ENCODE measurements at places on chromosomes 6 and 20. TPM values are rescaled to one million over a fixed set of nuclear protein-coding genes. Genes with fewer than 3 reads are reported as not detected.

HLA-DPB1 gene
- total RNA-seq: 0.27 TPM

KCNK5 gene
- total RNA-seq: under 0.01 TPM

RAET1E gene
- 0.63 TPM for total RNA-seq

PPP1R18 gene
- 82.2 TPM for total RNA-seq

BAG2 gene
- total RNA-seq: 8.2 TPM

ME1 gene
- 17.0 TPM for total RNA-seq

SYNDIG1 gene
- 1.6 TPM for total RNA-seq

GCNT2 gene
- not detected for total RNA-seq

EFHC1 gene
- total RNA-seq: 30.3 TPM

OR5V1 gene
- not detected for total RNA-seq

DTD1 gene
- 69.8 TPM for total RNA-seq

TFAP2D gene
- not detected for total RNA-seq

CTCFL gene
- total RNA-seq: not detected

PNLDC1 gene
- not detected for total RNA-seq

CUTA gene
- total RNA-seq: 522 TPM

BCAS4 gene
- total RNA-seq: 2.7 TPM

HLA-DQA2 gene
- not detected for total RNA-seq

TINAG gene
- not detected for total RNA-seq

CST1 gene
- not detected for total RNA-seq

FERMT1 gene
- 8.8 TPM for total RNA-seq

ETV7 gene
- total RNA-seq: 0.09 TPM

HLA-DMB gene
- 0.09 TPM for total RNA-seq

GRIK2 gene
- 8.9 TPM for total RNA-seq

TSPO2 gene
- not detected for total RNA-seq

RNF144B gene
- total RNA-seq: 1.2 TPM

AHCY gene
- total RNA-seq: 88.3 TPM

FAM209B gene
- total RNA-seq: not detected

FAM83D gene
- 16.7 TPM for total RNA-seq

DAAM2 gene
- total RNA-seq: 3.4 TPM

TEAD3 gene
- 4.6 TPM for total RNA-seq

SLC22A3 gene
- 1.5 TPM for total RNA-seq

TMEM244 gene
- not detected for total RNA-seq

C20orf144 gene
- 0.18 TPM for total RNA-seq

VIP gene
- not detected for total RNA-seq

ZSWIM3 gene
- 4.3 TPM for total RNA-seq

LHFPL5 gene
- not detected for total RNA-seq

RAMACL gene
- 2.4 TPM for total RNA-seq

Data from fibroblast of the aortic adventitia (primary cell).